Stimulated activated CD8-positive, alpha-beta memory T cell treated with anti-CD3 and anti-CD28 coated beads, Interleukin-7, amount 100 ng/mL, for 4 hours (primary cell): ENCODE measurements at places on chromosomes 12 and 14.

DNA sequence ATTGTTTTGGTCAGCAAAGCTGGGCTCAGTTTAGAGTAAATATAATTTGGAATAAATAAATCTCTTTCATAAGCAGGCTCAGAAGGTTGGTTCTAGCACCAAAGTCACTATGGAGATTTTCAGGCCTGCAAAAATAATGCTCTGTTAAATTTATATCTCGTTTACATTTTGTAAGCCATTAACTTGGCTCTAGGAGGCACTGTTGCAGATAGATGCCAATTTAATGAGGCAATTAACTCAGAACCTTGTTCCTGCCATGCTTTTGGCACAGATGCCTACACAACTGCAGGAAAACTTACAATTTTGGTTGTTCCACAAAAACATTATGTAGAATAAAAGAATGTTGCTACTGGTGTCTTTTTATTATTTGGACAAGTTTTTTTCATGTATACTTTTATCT lies 428.1 kb downstream of the FLRT2 start:
- no peak for DNase-seq

DNA sequence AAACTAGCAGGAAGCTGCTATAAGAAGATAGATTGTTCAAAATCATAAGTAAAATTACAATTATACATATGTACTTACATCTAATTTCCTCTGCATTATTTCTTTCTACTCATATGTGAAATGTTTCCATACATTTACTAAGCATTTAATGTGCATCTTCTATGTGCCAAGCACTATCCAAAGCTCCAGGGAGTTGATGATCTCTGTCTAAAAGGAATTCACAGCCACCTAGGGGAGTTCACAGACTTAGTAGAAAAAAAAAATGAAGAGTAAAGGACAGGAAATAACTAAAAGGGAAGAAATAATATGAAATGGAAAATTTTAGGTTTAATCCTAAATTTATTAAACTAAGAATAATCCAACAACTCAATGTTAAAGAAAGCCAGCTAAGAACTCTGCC lies 91.7 kb downstream of the EFCAB11 start:
- no peak for DNase-seq

DNA sequence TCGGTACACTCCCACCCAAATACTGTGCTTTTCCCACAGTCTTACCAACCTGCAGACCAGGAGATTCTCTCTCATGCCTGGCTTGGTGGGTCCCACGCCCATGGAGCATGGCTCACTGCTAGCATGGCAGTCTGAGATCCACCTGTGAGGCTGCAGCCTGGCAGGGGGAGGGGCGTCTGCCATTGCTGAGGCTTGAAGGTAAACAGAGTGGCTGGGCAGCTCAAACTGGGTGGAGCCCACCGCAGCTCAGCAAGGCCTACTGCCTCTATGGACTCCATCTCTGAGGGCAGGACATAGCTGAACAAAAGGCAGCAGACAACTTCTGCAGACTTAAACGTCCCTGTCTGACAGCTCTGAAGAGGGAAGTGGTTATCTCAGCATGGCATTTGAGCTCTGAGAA lies 93.2 kb downstream of the FOXA1 start:
- DNase-seq = no peak

DNA sequence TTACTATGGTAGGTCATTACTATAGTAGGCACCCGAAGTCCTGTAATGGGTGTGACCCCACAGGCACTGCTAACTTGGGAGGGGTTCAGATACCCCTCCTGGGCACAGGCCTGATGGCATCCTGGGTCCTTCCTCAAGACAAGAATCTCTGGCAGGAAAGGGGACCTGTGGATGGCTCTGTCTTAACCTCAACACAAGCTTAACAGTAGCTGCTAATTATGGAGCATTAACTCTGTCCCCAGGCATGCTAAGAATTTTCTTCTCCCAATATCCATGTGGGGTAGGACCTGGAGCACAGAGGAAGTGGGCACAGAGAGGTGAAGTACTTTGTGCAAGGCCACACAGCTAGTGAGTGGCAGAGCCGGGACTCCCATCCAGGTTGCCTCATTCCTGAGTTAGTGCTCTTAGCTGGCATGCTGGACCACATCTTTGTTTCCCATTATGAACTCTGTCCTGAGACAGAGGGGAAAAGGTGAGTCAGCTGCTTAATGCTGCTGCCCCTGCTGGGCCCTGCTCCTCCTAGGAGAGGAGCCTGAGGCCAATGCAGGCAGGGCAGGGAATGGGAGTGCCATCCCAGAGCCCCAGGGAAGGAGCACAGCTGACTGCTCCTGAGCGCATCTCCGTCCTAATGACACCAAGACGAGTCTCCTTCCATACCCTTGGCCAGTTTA lies 32.1 kb downstream of the GALNT16 start:
- no peak for DNase-seq

- no peak for DNase-seq
Measured at GRCh38 chr12:95225645-95226212, 8.1 kb downstream of the VEZT start.

- DNase-seq = no peak
Measured at GRCh38 chr14:99395909-99396530, 84.6 kb downstream of the SETD3 start.
